Stimulated activated CD4-positive, alpha-beta T cell treated with anti-CD3 and anti-CD28 coated beads, Interleukin-4, amount 100 ng/mL, for 48 hours (primary cell): ENCODE measurements at places on chromosomes 6 and 20.

DNA sequence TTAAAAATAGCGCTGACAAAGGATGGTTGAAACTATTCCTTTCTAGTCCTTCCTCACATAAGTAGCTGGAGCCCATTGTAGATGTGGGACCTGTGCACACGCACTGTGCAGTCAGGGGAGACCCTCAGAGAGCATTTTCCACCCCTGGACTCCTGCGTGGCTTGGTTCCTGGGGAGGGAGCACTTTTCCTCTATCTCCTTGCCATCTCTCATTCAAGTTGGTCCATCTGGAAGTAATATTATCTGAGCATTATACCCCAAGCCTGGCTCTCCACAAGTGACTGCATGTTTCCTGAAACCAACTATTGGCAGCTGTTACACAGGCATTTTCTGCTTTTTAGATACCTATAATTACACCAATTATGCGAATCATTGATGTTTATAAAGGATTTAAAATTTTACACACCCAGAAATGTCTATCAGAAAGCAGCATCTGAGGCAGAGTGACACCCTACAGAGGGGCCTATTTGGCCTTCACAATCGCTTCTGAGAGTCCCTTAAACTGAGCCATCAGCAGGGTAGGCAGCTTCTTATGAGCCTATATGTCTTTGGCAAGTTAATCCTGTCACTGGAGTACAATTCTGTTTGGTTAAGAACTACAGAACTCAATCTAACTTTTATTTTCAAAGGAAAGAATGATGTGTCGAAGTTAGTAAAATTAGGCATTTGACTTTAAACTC lies 18.7 kb downstream of the SOX4 start:
- no peak for DNase-seq

- no peak for DNase-seq
Observed at GRCh38 chr6:38192011-38192410, 372.5 kb downstream of the ZFAND3 start.

GRCh38 chr20:60300374-60300773 lies 342.2 kb downstream of the CDH26 start:
- no peak for DNase-seq

DNA sequence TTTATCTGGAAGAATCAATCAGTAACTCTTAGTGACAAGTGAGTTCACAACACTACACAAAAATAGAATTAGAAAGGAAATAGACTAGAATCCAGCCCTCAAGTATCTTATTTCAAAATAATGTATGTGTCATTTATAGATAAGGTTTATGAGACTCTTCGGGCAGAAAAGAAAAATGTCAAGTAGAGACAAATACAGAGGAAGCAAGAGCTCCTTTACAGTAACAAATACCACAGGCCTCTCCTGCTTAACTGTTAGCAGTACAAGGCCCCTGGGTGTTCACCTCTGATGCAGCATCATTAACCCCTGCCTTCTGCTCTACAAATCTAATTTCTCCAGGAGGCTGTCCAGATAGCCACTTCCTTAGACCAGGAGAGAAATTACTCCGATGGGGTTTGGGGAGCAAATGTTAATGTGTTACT lies 76.7 kb downstream of the UBE3D start:
- DNase-seq: no peak

DNA sequence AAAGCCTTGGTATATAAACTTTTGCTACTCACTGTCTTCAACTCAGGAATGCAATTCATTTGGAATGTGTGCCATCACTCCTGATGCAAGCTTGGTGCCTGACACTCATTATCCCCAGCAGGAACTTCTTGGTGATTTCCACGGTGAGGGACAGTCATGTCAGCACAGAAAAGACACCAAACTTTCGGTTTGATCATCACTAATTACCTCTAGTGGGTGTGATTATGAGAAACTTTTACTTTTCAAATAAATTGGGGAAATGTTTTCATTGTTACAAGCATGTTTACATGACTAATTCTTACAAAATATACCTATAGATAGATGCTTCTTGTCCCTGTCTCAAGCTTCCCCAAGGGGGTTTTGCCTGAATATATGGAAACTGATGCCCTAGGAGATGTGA lies 40.9 kb downstream of the RPP40 start:
- DNase-seq: no peak
